ENCODE measurements at places on chromosomes 5 and 9.

DNA sequence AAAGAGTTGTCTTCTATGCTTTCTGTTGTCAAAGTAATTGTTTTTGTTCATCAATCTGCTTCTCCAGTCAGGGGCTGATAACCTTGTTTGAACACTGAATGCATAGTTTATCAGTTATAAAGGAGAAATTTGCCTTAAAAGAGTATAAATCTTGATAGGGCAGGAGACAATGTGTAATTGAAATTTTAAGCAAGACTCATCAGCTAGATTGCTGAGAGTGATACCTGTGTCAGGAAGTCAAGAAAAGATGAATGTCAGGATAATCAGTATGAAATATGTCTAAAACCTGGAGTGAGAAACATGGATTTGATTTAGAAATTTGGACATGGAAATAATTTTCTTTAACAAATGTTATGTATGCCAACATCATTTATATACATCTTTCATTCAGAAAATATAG, 1258.1 kb downstream of the EFNA5 start:
- no peak for DNase-seq

DNA sequence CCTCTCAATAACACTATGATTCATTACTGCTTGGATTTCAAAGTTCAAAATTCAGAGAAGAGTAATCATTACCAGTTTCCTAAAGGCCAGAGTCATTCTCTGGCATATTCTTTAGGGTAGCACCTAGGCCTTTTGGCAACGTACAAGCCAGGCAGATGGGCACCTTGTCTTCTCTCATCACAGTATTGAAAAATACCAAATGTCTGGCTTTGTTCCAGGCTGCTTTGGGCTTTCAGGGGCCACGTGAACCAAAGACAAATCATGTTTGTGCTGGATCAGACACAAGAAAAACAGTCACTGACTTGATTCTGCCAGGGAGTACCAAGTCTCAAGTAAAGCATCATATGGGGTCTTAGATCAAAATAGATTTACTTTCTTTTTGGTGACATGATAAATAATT, 15.5 kb downstream of the MEGF9 start:
- DNase-seq, result no peak

DNA sequence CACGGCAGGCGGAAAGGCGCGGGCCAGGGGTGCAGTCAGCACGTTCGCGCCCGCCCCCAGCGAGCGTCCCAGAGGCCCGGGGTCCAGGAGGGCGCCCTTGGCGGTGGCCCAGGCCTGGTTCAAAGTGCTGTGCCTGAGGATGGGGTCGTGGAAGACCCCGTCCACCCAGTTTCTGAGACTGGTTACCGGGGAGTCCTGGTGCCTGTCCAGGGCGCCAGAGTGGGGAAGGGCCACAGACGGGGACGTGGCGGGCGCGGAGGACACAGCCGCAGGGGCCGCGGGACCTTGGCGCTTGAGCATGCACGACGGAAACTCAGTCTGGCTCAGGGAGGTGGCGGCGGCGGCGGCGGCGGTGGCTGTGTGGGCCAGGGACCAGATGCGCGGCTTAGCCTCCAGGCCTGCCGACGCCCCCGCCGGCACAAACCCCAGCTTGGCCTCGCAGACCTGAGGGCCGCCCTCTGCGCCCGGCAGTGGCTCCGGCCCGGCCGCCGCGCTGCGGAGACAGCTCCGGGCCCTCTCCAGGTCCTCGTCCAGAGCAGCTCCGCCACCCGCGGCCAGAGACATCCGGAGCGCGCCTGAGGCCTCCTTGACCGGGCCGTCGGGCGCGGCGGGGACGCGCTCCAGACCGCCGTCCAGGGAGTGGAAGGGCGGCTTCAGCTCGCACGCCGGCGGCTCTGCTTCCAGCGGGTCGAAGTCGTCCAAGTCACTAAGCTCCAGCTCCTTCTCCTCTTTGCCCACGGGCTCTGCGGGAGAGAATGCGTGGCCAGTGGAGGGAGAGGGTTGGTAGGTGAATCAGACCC, 4.5 kb downstream of the IRX4 start:
- no peak for DNase-seq

GRCh38 chr9:130029223-130029973, 13.6 kb downstream of the FNBP1 start:
- no peak for DNase-seq

GRCh38 chr9:81522716-81523551, 166.4 kb downstream of the TLE1 start:
- no peak for DNase-seq

DNA sequence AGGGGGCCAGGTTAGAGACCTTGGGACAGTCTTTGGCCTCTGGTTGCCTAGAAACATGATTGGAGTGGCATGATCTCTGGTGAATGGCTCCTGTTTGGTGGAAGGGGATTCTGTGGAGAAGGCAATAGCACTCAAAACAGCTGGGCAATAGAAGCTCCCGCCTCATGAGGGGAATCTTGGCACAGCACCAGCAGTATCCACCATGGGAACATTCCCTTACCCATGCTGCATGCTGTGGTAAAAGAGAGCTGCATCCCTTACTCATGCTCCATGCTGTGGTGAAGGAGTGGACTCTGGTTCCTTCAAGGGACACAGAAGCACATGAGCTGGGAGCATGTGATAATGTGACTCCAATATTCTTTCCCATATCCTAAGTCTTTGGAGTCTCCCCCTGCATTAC, 160.6 kb downstream of the PJA2 start:
- DNase-seq, result no peak

DNA sequence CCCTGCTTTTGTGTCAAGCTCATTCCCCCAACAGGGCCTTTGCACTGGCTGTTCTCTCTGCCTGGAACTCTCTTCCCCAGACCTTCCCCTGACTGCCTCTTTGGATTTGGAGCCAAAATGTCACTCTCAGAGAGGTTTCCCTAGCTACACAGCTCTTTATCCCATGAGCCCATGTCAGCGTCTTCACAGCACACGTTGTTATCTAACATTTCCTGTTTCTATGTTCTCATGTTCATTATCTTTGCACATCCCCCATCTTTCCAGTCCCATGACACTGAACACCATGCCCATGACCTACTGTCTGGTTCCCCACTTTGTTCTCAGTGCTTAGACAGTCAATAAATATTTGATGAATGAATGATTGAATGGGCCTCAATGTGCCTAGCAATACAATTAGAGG, 26.3 kb upstream of the ARSI start:
- no peak for DNase-seq

DNA sequence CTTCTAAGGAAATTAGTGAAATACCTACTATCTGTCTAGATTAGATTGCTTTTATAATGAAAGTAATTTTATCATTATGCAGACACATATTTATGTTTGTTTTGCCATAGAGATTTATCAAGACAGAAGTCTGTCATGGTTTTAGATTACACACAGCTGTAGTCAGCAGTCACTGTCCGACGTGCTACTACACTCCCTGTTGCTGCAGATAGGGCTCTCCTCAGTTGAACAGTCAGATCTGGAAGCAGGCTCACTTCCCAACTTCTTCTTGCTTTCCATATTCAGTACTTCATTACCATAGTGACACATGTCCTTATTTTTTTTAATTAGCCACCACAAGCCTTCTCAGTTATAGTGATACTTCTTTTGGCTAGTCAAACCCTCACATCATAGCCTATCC, 329.9 kb upstream of the ITGA1 start:
- DNase-seq, result no peak

GRCh38 chr9:16455842-16456241, 414.6 kb downstream of the BNC2 start:
- DNase-seq, result no peak

- DNase-seq, result no peak
Measured at GRCh38 chr5:37869216-37869615, 29.4 kb upstream of the GDNF start.

- peak; percentile 83 for DNase-seq
Measured at GRCh38 chr9:33139421-33140228, 27.5 kb downstream of the B4GALT1 start.

DNA sequence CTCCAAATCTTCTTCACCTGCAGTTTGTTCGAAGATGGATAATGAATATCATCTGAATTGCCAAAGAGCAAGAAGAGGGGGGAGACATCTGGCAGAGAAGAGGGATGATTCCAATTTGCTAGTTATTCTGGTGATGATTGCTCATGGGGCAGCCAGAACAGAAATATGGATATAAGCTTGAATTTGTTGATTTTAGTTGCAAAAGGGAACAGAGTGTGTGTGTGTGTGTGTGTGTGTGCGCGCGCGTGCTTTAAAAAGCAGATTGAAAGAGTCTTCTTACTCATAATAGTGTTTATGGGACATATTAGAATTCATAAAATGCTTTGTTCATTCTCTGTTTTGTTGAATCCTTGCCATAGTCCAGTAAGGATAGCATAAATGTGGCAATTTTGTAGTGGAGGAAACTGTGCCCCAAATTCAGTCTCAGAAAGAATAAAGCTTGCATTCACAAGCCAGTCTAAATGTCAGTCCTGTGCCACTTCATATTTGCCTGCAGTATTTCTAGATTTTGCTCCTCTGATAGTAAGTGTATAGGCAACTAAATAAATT, 436.3 kb upstream of the KLF4 start:
- no peak for DNase-seq

- DNase-seq, result no peak
Measured at GRCh38 chr9:81225596-81225995, 463.8 kb downstream of the TLE1 start.

DNA sequence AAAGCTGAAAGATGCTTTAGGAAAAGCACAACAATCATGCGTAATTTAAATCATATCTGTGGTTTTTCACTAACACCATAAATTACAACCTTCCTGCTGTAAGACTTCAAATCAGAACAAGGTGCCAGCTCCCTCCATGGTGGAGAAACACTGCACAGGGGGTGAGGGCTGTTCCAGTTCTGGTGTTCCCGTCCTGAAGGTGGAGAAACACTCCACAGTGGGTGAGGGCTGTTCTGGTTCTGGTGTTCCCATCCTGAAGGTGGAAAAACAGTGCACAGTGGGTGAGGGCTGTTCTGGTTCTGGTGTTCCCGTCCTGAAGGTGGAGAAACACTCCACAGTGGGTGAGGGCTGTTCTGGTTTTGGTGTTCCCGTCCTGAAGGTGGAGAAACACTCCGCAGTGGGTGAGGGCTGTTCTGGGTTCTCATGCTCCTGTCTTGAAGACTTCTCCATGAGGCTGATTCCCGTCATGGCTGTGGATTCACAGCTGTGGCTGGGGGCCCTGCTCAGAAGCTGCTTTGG, 12.9 kb downstream of the PLEKHG4B start:
- no peak for DNase-seq

DNA sequence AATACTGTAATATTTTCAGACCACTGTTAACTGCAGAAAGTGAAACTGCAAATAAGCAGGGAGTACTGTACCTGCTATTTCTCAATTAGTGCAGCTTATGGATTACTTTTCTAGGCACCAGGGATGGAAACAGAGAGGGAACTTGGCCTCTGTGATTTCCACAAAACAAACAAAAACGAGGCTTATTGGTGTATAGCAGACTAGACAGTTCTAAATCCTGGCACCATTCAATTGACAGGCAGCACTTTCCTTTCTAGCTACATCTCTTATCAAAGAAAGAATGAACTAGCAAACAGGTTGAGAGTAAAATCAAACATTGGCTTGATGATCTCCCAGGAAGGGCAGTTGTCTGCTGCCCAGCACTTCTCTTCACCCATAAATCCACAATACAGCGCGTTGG, 16.0 kb upstream of the IL33 start:
- DNase-seq, result no peak

DNA sequence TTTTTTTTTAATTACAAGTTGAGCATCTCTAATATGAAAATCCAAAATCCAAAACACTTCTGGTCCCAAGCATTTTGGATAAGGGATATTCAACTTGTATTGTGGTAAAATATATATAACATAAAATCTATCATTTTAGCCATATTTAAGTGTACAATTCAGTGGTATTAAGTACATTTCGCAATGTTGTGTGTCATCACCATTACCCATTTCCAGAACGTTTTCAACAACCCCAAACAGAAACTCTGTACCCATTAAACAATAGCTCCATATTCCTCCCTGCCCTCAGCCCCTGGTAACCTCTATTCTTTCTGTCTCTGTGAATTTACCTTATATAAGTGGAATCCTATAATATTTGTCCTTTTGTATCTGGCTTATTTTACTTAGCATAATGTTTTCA, 24.9 kb downstream of the TICAM2 start:
- no peak for DNase-seq

DNA sequence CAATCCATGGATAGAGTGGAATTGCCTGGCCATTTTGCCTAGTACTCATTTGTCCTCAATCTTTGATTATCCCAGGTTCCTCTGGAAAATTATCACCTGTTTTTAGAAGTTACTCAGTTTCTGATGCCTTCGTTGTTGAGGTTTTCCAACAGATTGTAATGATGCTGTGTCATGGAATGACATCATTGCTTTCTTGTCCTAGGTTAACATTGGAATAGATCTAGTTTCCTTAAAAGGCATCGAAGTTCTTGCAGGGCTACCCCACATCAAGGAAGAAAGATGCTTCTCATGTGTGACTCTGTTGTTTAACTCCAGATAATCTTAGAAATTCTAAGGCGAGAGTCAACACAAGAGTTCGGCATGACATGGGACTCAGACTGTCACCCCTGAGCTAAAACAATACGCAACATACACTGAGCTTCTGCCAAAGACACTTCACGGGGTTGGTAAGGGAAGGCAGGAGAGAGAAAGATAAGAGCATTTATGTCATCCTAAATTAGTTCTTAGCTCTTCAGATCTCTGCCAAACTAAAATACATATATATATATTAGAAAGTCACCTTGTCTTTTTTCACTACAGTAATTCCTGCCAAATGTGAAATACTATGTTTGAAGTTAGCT, 293.2 kb upstream of the WWC1 start:
- DNase-seq, result no peak

DNA sequence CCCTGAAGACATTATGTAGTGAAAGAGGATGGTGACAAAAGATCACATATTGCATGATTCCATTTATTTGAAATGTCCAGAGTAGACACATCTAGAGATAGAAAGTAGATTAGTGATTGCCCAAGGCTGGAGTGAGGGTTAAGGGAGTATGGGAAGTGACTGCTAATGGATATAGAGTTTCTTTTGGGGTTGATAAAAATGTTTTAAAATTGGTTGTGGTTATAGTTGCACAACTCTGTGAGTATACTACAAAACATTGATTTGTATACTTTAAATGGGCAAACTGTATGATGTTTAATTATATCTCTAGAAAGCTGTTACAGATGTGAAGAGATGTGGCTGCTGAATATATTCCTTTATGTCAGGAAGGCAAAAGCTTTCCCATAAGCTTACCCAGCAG, 202.8 kb downstream of the CCDC171 start:
- no peak for DNase-seq

- no peak for DNase-seq
Measured at GRCh38 chr5:50727149-50727496, 60.7 kb downstream of the PARP8 start.

GRCh38 chr5:39857041-39857440, 432.3 kb upstream of the DAB2 start:
- no peak for DNase-seq

GRCh38 chr9:68541568-68541967, 885 bp upstream of the TMEM252 start:
- DNase-seq, result no peak
